Left ventricle myocardium inferior (tissue), 1 donor: ENCODE measurements at places on chromosomes 11 and 22. TPM values are rescaled to one million over a fixed set of nuclear protein-coding genes. Genes with fewer than 3 reads are reported as not detected.

The CRYBB2 gene
- total RNA-seq = not detected

The RFPL3 gene
- total RNA-seq = not detected

The PAX6 gene
- total RNA-seq = not detected

The MAPK8IP1 gene
- total RNA-seq = 4.6 TPM

The WNT7B gene
- not detected for total RNA-seq

The TRMT2A gene
- 27.8 TPM for total RNA-seq

GRCh38 chr11:87031433-87032170, 6.1 kb upstream of the TMEM135 start:
- H3K36me3 ChIP-seq = no peaks in the 10 kb centered on the region
- no peak for DNase-seq
- no peak overlapping the region for H3K27ac ChIP-seq
- H3K4me1 ChIP-seq = no peaks in the 10 kb centered on the region
- no peaks in the 10 kb centered on the region for H3K27me3 ChIP-seq

- no peak within 1 kb of the TSS for H3K27ac ChIP-seq
- H3K4me3 ChIP-seq = no peak within 1 kb of the TSS
- DNase-seq = no peak
- no peaks in the 10 kb centered on the region for H3K36me3 ChIP-seq
- H3K4me1 ChIP-seq = no peaks in the 10 kb centered on the region
Measured at GRCh38 chr11:6799402-6799801, at the start of gene OR6A2. Gene OR6A2 (minus strand): TSS chr11:6799689. CDS start chr11:6795708, 3,981 bp downstream.

DNA sequence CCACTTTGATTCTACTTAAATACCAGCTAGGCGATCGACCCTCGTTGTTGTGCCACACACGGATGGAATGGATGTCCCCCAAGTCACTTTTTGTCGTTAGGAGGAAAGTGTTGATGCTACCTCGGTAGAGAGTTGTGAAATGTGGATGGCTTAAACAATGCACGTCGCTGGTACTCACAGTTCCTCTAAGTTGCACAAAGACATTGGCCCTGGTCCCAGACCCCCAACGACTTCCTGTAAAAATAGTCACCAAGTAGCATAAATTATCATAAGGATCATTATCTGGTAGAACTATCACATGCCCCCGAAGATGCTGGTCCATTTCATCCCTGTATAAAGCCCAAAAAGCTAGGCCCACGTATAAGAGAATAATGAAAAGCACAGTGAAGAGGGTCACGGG, 3.8 kb downstream of the PKDREJ start:
- no peaks in the 10 kb centered on the region for H3K27me3 ChIP-seq
- no peak overlapping the region for H3K4me3 ChIP-seq
- DNase-seq = no peak
- no peaks in the 10 kb centered on the region for H3K36me3 ChIP-seq
- H3K4me1 ChIP-seq = peaks cover 5% of the 10 kb centered on the region

DNA sequence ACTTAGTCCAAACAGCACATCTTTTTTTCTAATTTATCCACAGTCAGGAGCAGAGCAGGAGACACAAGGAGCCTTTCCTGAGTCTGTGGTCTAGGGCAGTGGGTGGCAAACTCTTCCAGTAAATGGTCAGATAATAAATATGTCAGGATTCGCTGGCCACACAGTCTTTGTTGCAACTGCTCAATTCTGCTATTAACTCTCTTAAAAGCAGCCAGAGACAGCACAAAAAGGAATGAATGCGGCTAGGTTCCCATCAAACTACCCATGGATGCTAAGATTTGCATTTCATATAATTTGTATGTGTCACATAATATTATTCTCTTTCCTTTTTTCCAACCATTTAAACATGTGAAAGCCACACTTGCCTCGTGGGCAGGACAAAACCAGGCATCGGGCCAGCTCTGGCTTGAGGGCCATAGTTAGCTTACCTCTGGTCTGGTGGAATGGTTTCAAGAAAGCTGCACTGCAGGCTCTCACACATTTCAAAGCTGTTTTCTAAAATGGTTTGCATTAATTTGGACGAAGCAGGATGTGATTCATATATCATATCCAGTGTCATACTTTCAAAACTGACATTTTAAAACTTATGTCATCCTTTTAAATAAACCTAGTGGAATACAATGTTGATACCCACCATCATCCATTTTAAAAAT, 64.7 kb upstream of the CD5 start:
- H3K27me3 ChIP-seq = no peaks in the 10 kb centered on the region
- peak; percentile 37 for DNase-seq
- H3K36me3 ChIP-seq = no peaks in the 10 kb centered on the region
- H3K4me3 ChIP-seq = no peak overlapping the region
- peaks cover 15% of the 10 kb centered on the region for H3K4me1 ChIP-seq
- no peak overlapping the region for H3K27ac ChIP-seq

DNA sequence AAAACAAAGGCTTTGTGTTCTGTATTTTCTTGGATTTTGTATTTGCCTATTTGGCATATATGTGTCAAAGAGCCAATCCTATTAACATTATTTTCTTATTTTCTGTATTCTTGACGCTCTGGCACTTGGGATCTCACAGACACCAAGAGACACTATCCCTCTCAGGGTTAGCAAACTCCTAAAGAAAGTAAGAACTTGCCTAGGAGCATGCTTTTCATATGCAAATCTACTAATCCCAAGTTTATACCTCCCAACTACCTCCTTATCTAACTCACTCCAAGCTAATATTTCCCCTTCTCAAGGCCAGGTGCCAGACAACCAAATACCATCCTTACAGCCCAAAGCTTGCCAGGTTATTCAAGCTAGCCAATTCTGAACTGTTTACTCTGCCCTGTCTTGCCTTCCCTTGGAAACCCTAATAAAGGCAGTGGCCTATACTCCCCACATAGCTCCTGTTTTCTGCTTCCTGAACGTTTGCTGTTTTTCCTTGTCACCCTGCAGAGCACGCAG, 455.4 kb upstream of the ANO3 start:
- no peaks in the 10 kb centered on the region for H3K27me3 ChIP-seq
- no peak overlapping the region for H3K4me3 ChIP-seq
- H3K4me1 ChIP-seq = no peaks in the 10 kb centered on the region
- no peaks in the 10 kb centered on the region for H3K36me3 ChIP-seq
- DNase-seq = no peak

DNA sequence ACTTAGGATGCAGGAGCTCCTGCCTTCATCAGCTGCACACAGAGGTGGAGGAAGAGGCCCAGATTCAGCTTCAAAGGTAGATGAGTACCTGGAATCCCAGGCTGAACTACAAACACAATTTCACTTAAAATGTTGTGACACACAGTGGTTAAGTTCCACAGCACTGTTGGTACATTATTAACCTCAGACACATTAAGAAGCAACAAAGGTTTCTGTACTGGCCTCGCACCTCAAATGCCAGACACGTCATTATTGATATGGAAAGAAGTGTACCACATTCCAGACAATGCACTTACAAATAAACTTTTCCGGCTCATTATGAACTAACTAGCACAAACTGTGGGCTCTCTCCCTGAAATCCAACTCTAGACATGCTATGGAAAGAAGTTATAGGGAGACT, 34.6 kb downstream of the PRDM10 start:
- H3K27ac ChIP-seq = no peak overlapping the region
- H3K4me3 ChIP-seq = no peak overlapping the region
- no peak for DNase-seq
- peaks cover 8% of the 10 kb centered on the region for H3K4me1 ChIP-seq
- no peaks in the 10 kb centered on the region for H3K36me3 ChIP-seq

GRCh38 chr11:88036701-88037100, 138.5 kb downstream of the RAB38 start:
- H3K27ac ChIP-seq = no peak overlapping the region
- no peaks in the 10 kb centered on the region for H3K36me3 ChIP-seq
- DNase-seq = no peak
- H3K4me1 ChIP-seq = no peaks in the 10 kb centered on the region
- H3K27me3 ChIP-seq = no peaks in the 10 kb centered on the region
- no peak overlapping the region for H3K4me3 ChIP-seq

DNA sequence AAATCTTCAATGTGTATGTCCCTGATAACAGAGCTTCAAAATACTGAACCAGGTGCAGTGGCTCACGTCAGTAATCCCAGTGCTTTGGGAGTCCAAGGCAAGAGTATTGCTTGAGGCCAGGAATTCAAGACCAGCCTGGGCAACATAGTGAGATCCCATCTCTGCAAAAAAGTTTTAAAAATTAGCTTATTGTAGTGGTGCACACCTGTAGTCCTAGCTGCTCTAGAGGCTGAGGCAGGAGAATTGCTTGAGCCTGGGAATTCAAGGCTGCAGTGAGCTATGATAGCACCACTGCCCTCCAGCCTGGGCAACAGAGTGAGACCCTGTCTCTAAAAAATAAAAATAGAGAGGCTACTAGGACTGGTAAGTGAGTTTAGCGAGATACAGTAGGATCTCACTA, 84.0 kb downstream of the PACS1 start:
- no peaks in the 10 kb centered on the region for H3K27me3 ChIP-seq
- H3K4me1 ChIP-seq = peaks cover 15% of the 10 kb centered on the region

- peak overlapping the region; percentile 64 for H3K27ac ChIP-seq
- peak overlapping the region; percentile 72 for H3K4me3 ChIP-seq
- peaks cover 45% of the 10 kb centered on the region for H3K27me3 ChIP-seq
- H3K4me1 ChIP-seq = peaks cover 22% of the 10 kb centered on the region
Measured at GRCh38 chr11:7672276-7672959, 882 bp downstream of the CYB5R2 start.

DNA sequence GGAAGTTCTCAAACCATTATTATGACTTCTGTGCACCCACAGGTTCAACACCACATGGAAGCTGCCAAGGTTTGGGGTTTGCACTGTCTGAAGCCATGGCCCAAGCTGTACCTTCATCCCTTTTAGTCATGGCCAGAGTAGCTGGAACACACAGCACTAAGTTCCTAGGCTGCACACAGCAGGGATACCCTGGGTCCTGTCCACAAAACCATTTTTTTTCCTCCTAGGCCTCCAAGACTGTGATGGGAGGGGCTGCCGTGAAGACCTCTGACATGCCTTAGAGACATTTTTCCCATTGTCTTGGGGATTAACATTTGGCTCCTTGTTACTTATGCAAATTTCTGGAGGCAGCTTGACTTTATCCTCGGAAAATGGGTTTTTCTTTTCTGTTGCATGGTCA, 42.7 kb downstream of the DDIAS start:
- H3K4me3 ChIP-seq = no peak overlapping the region
- no peaks in the 10 kb centered on the region for H3K27me3 ChIP-seq
- H3K36me3 ChIP-seq = no peaks in the 10 kb centered on the region

DNA sequence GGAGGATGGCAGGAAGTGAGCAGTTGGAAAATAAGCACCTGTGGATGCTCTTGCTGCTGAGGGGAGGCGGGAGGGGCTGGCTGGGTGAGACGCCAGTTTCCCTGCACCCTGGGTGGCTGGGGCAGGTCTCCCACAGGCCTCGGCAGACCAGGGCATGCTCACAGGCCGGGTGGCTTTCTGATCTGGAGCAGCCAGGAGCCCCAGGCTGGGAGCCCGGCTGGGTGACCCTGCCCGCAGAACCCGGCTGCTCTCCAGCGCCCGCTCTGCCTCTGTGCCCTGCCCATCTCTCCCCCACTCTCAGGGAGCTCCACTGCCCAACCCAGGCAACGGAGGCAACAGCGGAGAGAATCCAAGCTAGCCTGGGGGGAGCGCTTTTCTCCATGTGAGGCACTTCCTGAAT, 24.6 kb downstream of the DCPS start:
- DNase-seq = no peak
- no peak overlapping the region for H3K27ac ChIP-seq
- H3K36me3 ChIP-seq = peaks cover 10% of the 10 kb centered on the region
- peaks cover 15% of the 10 kb centered on the region for H3K4me1 ChIP-seq

DNA sequence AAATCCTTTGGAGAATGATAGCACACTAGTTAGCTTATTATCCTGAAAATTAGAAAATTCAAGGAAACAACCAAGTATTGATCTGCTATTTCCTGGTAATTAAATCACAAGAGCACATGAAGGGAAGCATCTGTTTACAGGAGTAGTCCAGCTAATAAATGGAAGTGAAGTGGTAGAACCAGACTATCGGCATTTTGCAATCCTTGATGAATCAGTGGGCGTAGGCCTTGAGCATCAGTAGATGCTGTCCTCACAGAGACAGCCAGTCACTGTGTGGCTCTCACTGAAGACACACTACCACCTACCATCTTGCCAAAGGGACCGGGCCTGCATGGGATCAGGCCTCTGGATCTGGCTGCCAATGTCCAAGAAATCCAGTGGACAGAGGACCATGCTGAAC, 69.8 kb downstream of the FBLN1 start:
- no peaks in the 10 kb centered on the region for H3K4me1 ChIP-seq
- no peak overlapping the region for H3K4me3 ChIP-seq
- no peaks in the 10 kb centered on the region for H3K36me3 ChIP-seq
- peaks cover 21% of the 10 kb centered on the region for H3K27me3 ChIP-seq
- H3K27ac ChIP-seq = no peak overlapping the region

DNA sequence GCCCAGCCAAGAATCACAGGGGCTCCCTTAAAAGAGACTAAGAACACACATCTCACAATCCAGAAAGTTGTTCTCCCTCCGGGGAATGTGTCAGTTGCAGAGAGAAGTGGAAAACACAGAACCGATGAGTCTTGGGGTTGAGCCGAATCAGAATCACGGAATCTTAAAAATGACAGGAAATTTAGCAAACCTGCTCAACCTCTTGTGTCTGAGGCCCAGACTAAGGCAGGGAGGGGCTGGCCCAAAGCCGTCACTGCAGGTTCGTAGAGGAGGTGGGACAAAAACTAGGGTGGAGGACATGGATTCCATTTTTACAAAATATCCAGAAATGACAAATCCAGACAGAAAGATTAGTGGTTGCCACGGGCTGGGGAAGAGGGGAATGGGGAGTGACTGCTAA, 63.8 kb downstream of the KIAA1671 start:
- no peak for DNase-seq
- H3K4me3 ChIP-seq = no peak overlapping the region
- H3K4me1 ChIP-seq = peaks cover 80% of the 10 kb centered on the region

DNA sequence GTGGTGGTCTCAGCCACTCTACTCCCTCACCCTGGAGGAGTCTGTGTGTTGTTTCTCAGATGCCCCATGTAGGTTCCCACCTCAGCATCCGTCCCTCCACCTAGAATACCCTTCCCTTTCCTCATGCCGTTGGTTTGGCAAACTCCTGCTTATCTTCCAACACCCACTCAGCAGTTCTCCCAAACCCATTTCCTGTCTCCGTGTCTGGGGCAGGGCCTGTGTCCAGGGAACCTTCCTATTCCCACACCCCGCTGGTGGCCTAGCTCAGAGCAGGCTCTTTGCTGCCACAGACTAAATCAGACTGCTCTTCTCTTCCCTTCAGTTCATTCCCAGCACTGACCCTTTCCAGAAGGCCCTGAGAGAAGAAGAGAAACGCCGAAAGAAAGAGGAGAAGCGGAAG, 7.5 kb upstream of the SREBF2 start:
- no peak overlapping the region for H3K4me3 ChIP-seq
- peaks cover 28% of the 10 kb centered on the region for H3K4me1 ChIP-seq
- no peaks in the 10 kb centered on the region for H3K36me3 ChIP-seq
- H3K27me3 ChIP-seq = no peaks in the 10 kb centered on the region

GRCh38 chr11:130131961-130132850, 27.4 kb upstream of the ST14 start:
- peaks cover 16% of the 10 kb centered on the region for H3K4me1 ChIP-seq
- DNase-seq = no peak
- H3K36me3 ChIP-seq = peaks cover 81% of the 10 kb centered on the region
- no peak overlapping the region for H3K4me3 ChIP-seq
- no peak overlapping the region for H3K27ac ChIP-seq
